ENCODE measurements at places on chromosomes 2 and 18. TPM values are rescaled to one million over a fixed set of nuclear protein-coding genes. Genes with fewer than 3 reads are reported as not detected.
A peak's percentile ranks its signal among the peaks of the same experiment; 100 is the strongest.

TMEM163 gene
- total RNA-seq, result 3.5 TPM

GRCh38 chr18:63244607-63245006, 75.0 kb downstream of the BCL2 start:
- DNase-seq, result no peak

- DNase-seq, result no peak
Observed at GRCh38 chr2:187912950-187913349, 358.7 kb upstream of the TFPI start.

GRCh38 chr2:9914384-9915065, 37.0 kb upstream of the GRHL1 start:
- no peak for DNase-seq

ASB18 gene
- 1.9 TPM for total RNA-seq

NCOA1 gene
- total RNA-seq, result 35.2 TPM

- DNase-seq, result peak; percentile 71
Observed at GRCh38 chr2:5749347-5749746, 57.2 kb downstream of the SOX11 start.

- no peak for DNase-seq
Observed at GRCh38 chr2:3970791-3971651, 267.6 kb downstream of the DCDC2C start.

DNA sequence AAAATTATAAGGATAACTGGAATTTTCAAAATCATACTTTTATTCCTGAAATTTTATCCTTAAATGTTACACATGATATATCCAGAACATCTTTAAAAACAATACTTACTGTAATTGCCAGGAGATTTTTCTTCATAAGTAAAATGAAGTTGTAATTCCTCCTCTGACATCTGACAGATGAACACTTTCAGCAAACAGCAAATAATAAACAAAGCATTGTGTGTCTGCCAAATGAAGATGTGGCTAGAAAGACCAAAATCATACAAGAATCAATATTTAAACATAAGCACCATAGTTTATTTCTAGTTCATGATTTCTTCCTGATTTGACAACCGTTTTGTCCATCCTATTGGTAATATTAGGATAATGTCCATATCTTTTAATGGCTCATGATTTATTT, 82.0 kb downstream of the DYM start:
- DNase-seq, result no peak

DNA sequence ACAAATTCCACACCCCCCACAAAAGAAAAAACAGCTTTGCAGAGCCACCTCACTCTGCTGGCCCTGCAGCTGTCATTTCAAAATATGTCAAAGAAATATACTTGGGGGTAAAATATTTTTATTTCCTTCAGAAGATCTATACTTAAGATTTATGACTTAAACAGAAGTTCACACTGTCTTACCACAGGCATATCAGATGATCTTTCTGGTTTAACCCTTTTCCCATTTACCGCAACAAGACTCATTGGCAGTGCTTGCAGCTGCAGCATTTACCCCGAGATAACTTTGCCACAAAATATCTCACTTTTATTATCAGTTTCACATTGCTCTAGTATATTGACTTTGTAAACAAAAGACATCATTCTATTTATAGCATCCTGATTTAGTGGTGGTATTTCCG, 21.6 kb upstream of the SLC35G4 start:
- DNase-seq, result no peak

- no peak for DNase-seq
Observed at GRCh38 chr18:2150566-2150965, 420.7 kb downstream of the METTL4 start.

GRCh38 chr2:160590664-160591063, 97.1 kb upstream of the RBMS1 start:
- DNase-seq, result no peak

RAB17 gene
- 2.4 TPM for total RNA-seq

DNA sequence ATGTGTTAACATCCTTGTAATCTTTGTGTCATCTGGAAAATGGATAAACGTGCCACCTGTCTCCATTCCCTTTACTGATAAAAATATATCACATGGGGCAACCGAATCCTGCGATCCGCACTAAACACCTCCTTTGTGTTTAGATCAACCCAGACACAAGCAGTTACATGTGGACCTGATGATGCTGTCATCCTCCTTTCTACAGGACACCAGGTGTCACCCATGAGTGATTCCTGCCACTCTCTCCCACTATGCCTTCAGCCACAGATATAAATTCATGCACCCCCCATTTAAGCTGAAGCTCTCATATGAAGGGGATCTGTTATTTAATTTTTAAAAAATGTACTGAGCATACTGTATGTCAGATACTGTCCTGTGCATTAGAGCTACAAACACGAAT, 81.3 kb downstream of the VIT start:
- DNase-seq, result no peak

DNA sequence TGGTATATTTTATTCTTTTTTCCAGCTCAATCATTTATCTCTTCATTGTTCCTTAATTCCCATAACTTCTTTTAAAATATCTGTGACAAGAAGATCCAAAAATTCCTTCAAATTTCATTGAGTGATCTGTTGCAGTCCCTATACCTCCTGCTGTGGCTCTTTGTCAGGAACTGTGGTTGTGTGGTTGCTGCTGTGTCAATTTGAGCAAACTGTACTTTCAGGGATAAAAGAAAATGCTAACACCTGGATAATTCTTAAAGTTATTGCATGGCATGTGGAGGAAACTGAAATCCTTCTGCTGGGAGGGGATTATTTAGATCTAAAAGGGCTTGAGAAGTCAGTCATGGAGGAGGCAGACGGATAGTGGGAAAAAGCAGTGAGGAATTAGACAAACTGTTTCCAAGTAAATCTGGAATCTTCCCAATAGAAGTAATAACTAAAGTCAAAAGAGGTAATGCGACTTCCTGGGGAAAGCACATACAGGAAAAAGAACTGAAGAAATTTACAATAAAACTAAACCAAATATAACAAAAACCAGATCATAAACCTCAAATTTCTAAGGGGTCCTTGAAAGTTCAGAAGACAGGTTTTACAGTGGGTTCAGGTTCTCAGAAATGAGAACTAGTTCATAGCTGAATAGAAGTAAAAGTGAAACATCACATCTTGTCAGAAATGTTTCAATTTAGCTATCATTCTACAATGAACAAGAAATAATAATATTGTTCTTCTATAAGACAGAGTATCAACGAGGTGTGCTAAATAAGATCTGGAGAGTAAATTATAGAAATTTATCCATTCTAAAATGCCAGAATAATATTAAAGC, 33.5 kb upstream of the CD226 start:
- no peak for DNase-seq

DNA sequence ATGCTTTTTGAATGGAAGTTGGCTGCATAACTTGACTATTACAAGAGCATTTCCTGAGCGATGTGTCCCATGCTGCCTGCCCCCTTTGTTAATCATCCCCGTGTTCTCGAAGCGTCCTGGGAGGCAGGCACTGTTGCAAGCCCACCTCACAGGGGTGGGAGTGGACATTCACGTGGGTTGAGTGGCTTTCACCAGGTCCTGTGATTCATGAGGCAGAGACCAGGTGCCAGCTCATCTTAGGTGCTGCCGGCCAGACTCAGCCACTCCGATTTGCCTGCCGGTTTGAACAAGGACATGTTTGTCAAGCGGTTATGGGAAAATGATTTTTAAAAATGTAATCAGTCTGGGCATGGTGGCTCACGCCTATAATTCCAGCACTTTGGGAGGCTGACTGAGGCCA, 112.5 kb downstream of the ZNF532 start:
- DNase-seq, result no peak

SERPINB7 gene
- not detected for total RNA-seq

DNA sequence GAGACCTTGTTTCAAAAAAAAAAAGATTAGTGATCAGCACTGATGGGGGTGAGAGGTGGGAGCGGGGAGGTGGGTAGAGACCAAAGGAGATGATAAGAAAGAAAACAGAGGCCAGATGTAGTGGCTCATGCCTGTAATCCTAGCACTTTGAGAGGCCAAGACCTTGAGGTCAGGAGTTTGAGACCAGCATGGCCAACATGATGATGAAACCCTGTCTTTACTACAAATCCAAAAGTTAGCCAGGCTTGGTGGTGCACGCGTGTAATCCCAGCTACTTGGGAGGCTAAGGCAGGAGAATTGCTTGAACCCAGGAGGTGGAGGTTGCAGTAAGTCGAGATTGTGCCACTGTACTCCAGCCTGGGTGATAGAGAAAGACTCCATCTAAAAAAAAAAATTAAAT, 9.5 kb upstream of the SLC35F6 start:
- DNase-seq, result no peak

DNA sequence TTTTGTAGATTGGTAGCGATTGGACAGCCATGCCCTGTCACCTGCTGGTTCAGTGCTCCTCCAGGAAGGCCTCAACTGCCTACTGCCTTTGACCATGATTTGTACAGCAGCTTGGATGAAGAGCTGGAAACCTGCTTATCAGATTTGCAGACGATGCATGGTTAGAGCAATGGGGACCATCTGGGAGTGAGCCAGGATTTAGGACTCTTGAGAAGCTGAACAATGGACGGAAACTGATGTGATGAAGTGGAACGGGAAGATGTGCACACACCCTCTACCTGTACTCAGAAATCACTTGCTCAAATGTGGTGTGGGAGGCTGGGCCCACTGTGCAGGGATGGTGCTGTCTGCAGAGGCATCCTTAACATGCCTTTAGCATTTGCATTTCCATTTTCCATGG, 57.2 kb downstream of the NCK2 start:
- no peak for DNase-seq

- peak; percentile 74 for DNase-seq
Observed at GRCh38 chr2:241217320-241218031, 29.0 kb downstream of the ANO7 start.

Data from left cardiac atrium (tissue), 4 donors.